ENCODE measurements at places on chromosomes 4 and X. TPM values are rescaled to one million over a fixed set of nuclear protein-coding genes. Genes with fewer than 3 reads are reported as not detected.

GRCh38 chr4:22485737-22486136 lies 30.1 kb downstream of the ADGRA3 start:
- H3K36me3 ChIP-seq: no peaks in the 10 kb centered on the region
- H3K4me1 ChIP-seq: peaks cover 33% of the 10 kb centered on the region
- H3K4me3 ChIP-seq: no peak overlapping the region
- H3K27me3 ChIP-seq: no peaks in the 10 kb centered on the region
- DNase-seq: no peak

DNA sequence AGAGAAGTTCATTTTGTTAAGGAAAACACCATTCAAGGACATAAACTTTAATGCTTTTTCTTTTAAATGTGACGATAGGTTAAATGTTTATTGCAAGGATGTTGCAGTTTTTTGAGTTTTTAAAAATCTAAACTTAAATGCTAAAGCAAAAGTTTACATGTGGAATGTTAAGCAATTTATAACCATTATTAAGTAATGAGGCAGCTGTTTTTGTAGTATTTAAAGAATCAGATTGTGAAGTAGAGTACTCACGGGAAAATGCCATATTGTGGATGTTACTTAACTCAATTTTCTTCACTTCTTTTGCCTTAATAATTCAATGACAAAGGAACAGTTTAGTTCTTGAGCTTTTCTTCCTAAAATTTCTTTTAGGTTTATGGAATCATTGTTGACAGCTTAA lies 43.5 kb downstream of the UBE2K start:
- peaks cover 1% of the 10 kb centered on the region for H3K36me3 ChIP-seq
- no peak overlapping the region for H3K27ac ChIP-seq

DNA sequence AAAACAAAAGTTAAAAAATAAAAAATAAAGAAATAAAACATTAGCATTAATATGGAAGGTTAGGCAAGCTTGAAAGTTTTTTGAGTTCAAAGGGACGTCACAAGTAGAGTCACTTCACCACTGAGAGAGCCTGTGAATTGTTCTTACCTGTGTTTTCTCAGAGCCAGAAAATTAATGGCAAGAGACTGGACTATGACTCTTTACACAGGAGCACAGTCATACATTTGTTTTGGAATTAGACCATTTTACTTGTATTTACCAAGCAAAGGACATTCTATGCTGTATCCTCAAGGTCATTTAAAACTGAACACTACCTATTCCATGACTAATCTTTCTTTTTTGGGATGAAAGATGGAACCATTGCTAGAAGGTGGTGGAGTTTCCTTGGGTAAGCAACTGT lies 346.1 kb downstream of the FAM47B start:
- H3K4me3 ChIP-seq: no peak overlapping the region
- H3K27me3 ChIP-seq: no peaks in the 10 kb centered on the region
- H3K4me1 ChIP-seq: no peaks in the 10 kb centered on the region
- no peaks in the 10 kb centered on the region for H3K36me3 ChIP-seq
- no peak overlapping the region for H3K27ac ChIP-seq

DNA sequence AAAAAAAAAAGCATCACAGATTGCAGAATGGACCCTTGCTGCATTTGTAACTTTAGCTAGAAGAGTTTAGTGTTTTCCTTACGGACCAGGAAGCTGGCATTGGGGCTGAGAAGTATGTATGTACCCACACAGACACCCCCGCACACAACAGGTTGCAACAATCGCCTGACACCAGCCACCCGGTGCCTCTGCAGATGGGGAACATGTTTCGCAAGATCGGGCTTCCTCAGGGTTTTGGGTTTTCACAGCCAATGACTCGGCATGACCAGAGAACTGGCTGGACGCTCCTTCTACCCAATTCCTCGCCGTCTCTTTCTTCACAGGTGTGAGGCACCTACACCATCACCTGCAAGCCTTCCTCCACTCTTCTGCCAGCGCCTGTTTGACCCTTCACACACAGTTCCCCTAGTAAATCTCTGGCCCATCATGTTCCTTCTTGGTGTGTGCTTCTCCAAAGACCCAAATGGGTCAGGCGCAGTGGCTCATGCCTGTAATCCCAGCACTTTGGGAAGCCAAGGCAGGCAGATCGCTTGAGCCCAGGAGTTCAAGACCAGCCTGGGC lies 70.4 kb downstream of the DHRSX start:
- peaks cover 12% of the 10 kb centered on the region for H3K4me1 ChIP-seq
- H3K4me3 ChIP-seq: no peak overlapping the region
- no peak overlapping the region for H3K27ac ChIP-seq
- no peaks in the 10 kb centered on the region for H3K27me3 ChIP-seq
- DNase-seq: no peak

DNA sequence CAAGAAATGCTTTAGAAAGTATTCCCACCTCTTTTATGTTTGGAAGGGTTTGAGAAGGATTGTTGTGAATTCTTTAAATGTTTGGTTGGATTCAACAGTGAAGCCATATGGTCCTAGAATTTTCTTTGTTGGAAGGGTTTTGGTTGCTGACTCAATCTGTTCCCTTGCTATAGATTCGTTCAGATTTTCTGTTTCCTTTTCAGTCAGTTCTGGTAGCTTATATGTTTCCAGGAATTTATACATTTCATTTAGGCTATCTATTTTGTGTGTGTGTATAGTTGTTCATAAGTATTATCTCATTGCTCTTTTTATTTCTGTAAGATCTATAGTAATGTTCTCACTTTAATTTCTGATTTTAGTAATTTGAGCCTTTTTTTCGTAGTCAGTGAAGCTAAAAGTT lies 114.4 kb downstream of the MSN start:
- DNase-seq: no peak
- H3K27me3 ChIP-seq: peaks cover 13% of the 10 kb centered on the region
- H3K4me3 ChIP-seq: no peak overlapping the region
- no peak overlapping the region for H3K27ac ChIP-seq
- no peaks in the 10 kb centered on the region for H3K4me1 ChIP-seq
- no peaks in the 10 kb centered on the region for H3K36me3 ChIP-seq

GRCh38 chrX:150465881-150466775 lies 102.3 kb upstream of the MTM1 start:
- no peak overlapping the region for H3K27ac ChIP-seq
- H3K4me1 ChIP-seq: peaks cover 11% of the 10 kb centered on the region
- H3K36me3 ChIP-seq: peaks cover 5% of the 10 kb centered on the region
- no peak overlapping the region for H3K4me3 ChIP-seq
- no peaks in the 10 kb centered on the region for H3K27me3 ChIP-seq
- no peak for DNase-seq

- no peaks in the 10 kb centered on the region for H3K27me3 ChIP-seq
- peaks cover 2% of the 10 kb centered on the region for H3K36me3 ChIP-seq
- H3K27ac ChIP-seq: no peak overlapping the region
- no peak for DNase-seq
Observed at GRCh38 chrX:39767446-39767845, 330.3 kb downstream of the BCOR start.

DNA sequence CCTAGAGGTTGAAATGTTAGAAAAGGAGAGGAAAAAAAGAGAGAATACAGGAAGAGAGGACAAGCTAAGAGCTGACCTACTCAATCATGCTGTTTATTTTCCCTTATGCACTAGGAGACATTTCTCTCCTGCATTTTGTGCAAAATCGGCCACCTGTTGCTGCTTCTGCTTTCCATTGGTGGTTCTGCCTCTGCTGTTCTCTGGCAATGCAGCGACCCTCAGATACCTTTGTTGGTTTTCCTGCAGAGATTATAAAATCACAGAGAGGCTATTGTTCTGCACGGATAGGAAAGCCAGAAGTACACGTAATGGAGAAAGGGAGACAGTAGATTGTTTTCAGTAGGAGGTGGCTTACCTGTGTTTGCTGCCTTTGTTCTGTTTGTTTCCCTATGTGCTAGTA lies 108.9 kb downstream of the UNC5C start:
- peaks cover 10% of the 10 kb centered on the region for H3K4me1 ChIP-seq
- H3K27me3 ChIP-seq: no peaks in the 10 kb centered on the region
- no peaks in the 10 kb centered on the region for H3K36me3 ChIP-seq

DNA sequence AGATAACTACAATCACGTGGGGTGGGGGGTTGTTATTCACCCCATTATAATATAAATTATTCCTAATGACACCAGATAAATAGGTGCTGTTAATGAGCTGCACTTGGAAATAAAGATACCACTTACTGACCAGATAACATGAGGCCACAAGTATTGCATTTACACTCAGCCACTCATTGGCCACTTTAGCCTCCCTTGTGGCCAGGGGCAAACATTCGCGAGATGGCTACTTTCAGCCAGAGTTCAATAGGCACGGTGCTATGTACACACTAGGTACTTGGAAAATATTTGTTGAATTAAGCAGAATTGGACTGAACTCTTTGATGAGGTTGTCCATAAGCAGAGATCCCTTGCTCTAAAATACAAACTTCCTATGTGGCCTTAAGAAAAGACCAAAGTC lies 713.7 kb upstream of the TENM3 start:
- peaks cover 10% of the 10 kb centered on the region for H3K4me1 ChIP-seq
- no peak overlapping the region for H3K27ac ChIP-seq
- H3K27me3 ChIP-seq: no peaks in the 10 kb centered on the region
- no peaks in the 10 kb centered on the region for H3K36me3 ChIP-seq
- no peak overlapping the region for H3K4me3 ChIP-seq

The PPEF1 gene
- total RNA-seq: 0.33 TPM

GRCh38 chr4:54661169-54661568 lies 3.4 kb downstream of the KIT start:
- H3K27me3 ChIP-seq: no peaks in the 10 kb centered on the region
- H3K4me1 ChIP-seq: peaks cover 46% of the 10 kb centered on the region
- H3K27ac ChIP-seq: peak overlapping the region; percentile 85
- H3K4me3 ChIP-seq: no peak overlapping the region

GRCh38 chr4:145178740-145179280 lies 1.6 kb downstream of the OTUD4 start:
- peak overlapping the region; percentile 97 for H3K27ac ChIP-seq
- H3K36me3 ChIP-seq: peaks cover 4% of the 10 kb centered on the region
- no peak for DNase-seq
- H3K4me3 ChIP-seq: peak overlapping the region; percentile 76
- peaks cover 46% of the 10 kb centered on the region for H3K4me1 ChIP-seq
- H3K27me3 ChIP-seq: no peaks in the 10 kb centered on the region

GRCh38 chrX:57772637-57773036 lies 92.6 kb upstream of the NLRP2B start:
- H3K27me3 ChIP-seq: no peaks in the 10 kb centered on the region
- H3K36me3 ChIP-seq: no peaks in the 10 kb centered on the region
- H3K4me3 ChIP-seq: no peak overlapping the region
- no peaks in the 10 kb centered on the region for H3K4me1 ChIP-seq
- DNase-seq: no peak

The PNCK gene
- total RNA-seq: 3.5 TPM

The OTC gene
- total RNA-seq: not detected

DNA sequence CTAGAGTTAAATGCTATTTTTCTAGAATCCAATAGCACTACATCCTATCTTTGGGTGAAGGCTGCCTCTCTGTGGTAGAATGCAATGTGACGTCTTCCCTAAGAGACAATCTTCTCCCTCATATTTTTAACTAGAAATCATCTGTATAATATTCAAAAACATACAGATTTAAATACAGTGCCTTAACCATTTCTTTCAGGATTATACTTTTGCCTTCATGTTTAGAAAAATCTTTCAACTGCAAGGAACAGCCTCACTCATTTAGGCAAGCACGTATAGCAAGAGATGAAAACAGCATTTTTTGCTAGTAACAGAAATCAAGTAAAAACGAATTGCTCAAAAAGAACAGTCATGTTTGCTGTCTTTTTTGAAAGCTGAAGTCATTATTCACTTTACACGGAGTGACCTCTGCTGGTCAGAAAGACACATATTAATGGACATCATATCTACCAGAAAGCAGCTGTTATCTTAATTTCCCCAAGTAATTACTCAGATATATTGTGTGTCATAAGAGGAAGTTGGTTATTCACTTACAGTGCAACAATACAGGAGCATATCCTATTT lies 422.3 kb downstream of the STPG2 start:
- peaks cover 10% of the 10 kb centered on the region for H3K27me3 ChIP-seq
- H3K4me1 ChIP-seq: no peaks in the 10 kb centered on the region
- H3K4me3 ChIP-seq: no peak overlapping the region
- no peaks in the 10 kb centered on the region for H3K36me3 ChIP-seq

The CABS1 gene
- total RNA-seq: not detected

DNA sequence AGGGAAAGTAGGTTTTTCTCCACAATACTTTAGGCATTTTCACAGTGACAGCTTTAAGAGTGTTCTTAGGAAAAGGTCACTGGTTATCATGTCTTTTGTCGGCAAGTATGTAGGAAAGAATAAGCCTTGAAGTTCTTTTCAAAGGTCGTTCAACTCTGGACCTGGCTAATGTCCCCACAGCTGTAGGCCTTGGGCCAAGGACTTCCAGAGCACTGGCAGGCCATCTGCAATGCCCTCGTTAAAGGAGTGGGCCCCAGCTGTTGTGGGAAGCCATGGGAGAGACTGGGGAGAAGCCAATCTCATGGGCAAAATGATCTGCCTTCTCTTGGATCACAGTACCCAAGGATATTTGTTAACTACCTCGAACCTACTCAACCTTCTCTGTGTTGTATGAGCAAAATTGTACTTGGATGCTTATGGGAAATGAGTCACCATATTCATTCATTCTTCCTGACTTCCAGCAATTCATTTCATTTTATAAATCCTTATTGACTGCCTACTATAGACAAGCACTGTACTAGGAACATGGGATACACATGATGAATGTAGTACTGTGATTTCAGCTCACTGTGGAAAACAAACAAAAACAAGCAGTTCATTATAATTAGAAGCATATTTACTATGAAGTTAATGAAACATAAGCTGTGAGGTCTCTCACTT lies 141.1 kb upstream of the KIT start:
- H3K27me3 ChIP-seq: no peaks in the 10 kb centered on the region
- no peak for DNase-seq
- H3K4me1 ChIP-seq: peaks cover 11% of the 10 kb centered on the region
- no peak overlapping the region for H3K27ac ChIP-seq

DNA sequence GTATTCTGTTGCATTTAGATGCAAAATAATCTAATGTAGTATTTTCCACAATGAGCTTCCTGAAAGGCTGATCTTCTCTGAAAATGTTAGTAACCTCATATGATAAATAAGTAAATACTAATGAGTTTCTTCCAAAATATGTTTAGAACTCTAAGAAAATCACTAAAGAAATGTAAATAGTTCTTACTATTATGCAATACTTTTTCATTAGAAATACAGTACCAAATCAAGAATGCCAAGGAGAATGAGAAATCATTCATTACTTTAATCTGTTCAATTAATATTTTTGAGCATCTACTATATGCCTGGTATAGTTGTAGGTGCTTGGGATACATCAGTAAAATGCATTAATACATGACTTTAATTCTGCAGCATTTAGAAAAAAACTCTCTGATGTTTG lies 130.6 kb downstream of the IL1RAPL1 start:
- no peaks in the 10 kb centered on the region for H3K4me1 ChIP-seq
- H3K27me3 ChIP-seq: no peaks in the 10 kb centered on the region
- no peak for DNase-seq
- no peak overlapping the region for H3K4me3 ChIP-seq
- H3K27ac ChIP-seq: no peak overlapping the region
- H3K36me3 ChIP-seq: no peaks in the 10 kb centered on the region

The SERTM2 gene
- not detected for total RNA-seq

The USP51 gene
- total RNA-seq: 1.1 TPM

The CPLX1 gene
- total RNA-seq: not detected

DNA sequence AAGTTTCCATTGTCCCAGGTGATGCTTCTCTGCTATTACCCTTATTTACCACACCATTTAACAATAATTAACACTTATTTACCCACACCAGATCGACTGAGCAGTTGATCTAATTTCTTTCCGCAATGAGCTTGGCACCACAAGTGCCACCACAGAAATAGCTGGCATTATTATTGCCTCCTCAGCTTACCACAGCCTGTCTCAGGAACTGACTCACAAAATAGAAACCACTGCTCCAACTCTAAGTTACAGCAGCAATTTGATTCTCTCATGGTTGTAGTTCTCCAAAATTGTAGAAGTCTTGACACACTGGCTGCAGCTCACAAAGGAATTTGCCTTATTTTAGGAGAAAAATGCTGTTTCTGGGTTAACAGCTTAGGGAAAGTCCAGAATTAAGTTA lies 22.5 kb downstream of the ZNF721 start:
- no peak overlapping the region for H3K4me3 ChIP-seq
- H3K36me3 ChIP-seq: peaks cover 5% of the 10 kb centered on the region
- H3K27ac ChIP-seq: peak overlapping the region; percentile 62
- peaks cover 61% of the 10 kb centered on the region for H3K4me1 ChIP-seq

All from chondrocyte (in vitro differentiated cells).